Hematopoietic multipotent progenitor cell treated with erythropoietin and hydrocortisone succinate and interleukin-3 and kit ligand, for 4 days (in vitro differentiated cells): ENCODE measurements at places on chromosomes 4 and X.

DNA sequence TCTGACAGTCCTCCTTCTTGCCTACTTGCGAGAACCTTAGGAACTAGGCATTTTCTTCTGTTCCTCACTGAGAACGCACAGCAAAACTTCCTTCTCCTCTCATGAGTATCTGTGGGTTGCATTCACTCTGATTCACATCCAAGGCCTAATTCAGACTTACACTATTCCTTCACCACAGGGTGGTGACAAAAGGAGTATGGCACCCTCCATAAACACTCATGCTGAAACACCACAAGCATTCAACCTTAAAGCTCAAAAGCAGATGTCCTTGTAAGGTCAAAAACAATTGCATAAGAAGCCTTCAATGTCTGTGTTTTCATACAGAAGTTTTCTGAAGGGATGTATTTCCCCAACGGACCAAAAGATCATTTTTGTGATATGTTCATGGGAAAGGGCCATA lies 147.3 kb downstream of the CORIN start:
- no peak for DNase-seq

DNA sequence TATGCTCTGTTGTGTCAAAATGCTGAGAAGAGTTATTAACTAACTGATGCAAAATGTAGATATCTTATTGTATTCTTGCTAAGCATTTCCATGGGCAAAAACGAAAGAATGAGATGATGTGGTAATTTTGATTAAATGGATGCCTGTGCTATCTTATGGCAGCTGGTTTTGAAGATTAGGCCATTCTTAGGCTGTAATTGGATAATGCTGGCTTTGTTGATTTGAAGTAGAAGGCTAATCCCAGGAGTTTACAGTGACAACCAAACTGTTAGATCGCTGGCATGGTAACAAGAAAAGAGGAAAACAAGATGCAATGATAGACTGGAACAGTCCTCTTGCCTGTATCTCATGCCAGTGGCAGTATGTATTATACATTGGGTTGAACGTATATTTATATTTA lies 74.1 kb upstream of the WDR44 start:
- DNase-seq, result peak; percentile 59

DNA sequence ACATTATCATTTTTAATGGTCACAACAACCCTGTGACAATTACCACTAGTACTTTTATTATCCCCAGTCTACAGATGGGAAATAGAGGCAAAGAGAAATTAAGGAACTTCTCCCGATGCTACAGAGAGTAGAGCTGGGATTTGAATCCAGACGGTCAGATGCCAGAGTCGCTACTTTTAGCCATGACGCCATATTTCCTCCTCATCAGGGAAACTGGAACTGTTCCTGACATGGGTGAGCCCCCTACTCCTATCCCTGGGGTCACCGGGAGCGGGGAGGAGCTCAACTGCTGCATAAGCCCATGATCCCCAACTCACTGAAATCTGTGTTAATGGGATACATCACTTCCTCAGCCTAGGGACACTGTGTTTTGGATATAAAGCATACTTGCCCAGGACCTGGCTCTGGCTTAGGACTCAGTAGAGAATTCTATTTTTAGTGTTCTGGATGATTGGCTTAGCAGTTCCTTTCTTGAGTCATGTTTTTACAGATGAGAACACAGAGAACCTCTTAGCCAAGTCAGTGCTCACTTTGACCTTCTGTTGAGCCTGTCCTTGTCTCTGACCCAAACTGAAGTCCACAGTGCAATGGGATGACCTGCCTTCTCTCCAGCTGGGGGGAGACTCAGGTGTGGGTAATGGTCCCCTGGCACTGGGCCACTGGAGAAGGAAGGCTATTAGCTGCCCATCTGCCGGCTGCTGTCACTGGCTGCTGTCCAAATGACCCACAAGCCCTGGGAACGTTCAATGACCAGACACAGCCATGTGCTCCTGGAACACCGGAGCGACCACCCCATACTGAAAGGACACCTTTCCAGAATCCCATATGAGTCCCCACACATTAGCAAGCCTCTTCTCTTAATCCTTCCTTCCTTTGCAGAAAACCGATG lies 90.8 kb upstream of the SHISA3 start:
- DNase-seq, result no peak

GRCh38 chr4:159152181-159152580 lies 49.3 kb downstream of the RAPGEF2 start:
- DNase-seq, result no peak

GRCh38 chr4:149344436-149344835 lies 471.2 kb downstream of the IQCM start:
- DNase-seq, result no peak

DNA sequence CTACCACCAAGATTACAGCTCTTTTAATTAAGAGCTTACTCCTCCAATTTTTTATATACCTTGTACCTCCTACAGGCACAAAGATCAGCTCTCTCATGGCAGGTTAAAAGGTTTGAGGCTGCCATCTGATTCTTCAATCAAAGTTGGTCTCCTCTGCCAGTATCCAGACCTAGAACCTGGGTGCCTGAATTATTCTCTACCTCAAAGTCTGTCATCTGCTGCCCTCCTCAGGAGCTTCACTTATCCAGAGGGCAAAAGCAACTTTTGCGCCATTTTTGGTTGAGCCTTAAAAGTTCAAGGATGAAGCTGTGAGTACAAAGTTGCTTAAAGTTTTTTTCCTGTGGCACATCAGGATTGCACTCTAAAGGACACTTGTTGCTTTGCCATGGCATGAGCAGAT lies 343.7 kb upstream of the PPP1R2C start:
- DNase-seq, result peak; percentile 7

GRCh38 chrX:134461437-134461836 lies 1.5 kb downstream of the HPRT1 start:
- DNase-seq, result peak; percentile 6

DNA sequence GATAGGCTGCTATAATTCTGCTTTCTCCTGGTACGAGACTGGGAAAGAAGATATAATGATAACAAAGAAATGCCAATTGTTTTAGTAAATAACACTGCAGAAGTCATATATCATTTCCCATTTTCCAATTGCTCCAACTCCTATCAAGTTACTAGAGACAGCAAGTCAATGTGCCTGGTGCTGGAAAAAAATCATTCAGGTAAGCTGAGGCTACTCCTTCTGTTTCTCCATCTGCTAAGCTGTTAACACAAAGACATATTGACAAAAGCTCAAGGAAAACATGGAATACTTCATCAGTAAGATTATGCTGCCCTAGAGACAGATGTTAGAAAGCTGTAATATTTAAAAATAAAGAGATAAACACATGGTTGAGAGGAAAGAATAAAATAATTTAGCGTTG lies 10.0 kb downstream of the NAA11 start:
- no peak for DNase-seq

- no peak for DNase-seq
Observed at GRCh38 chr4:77992581-77992980, 64.5 kb upstream of the FRAS1 start.

GRCh38 chrX:109889289-109890006 lies 113.5 kb upstream of the TMEM164 start:
- DNase-seq, result peak; percentile 90
